ENCODE measurements at places on chromosomes 16 and 17.

GRCh38 chr16:66569131-66569530, 2.9 kb downstream of the CMTM1 start:
- DNase-seq: no peak

DNA sequence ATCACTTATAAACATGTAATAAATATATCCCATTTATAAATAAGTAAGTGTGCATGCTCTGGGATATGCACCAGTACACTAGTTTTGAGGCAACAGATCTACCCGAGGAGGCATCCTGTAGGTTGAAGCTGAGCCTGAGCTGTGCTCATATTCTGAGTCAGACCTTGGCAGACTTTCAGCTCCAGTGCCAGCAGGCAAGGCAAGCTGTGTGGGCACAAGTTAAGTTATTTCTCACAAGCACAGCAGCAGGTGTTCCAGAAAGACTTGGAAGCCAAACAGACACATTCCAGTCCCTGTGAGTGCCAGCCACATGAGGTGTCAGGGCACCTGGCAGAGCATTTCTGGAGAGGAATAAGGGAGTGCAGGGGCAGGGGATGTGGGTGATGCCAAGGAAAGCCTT, 1.3 kb upstream of the CLEC19A start:
- DNase-seq: no peak

- DNase-seq: no peak
Observed at GRCh38 chr16:969508-970385, 1.0 kb downstream of the LMF1 start.

GRCh38 chr17:58493506-58493905, 5.3 kb upstream of the HSF5 start:
- no peak for DNase-seq

- DNase-seq: no peak
Observed at GRCh38 chr17:40864661-40865390, 2.2 kb downstream of the KRT12 start.

- DNase-seq: no peak
Observed at GRCh38 chr17:382644-383533, 30.3 kb upstream of the RPH3AL start.

DNA sequence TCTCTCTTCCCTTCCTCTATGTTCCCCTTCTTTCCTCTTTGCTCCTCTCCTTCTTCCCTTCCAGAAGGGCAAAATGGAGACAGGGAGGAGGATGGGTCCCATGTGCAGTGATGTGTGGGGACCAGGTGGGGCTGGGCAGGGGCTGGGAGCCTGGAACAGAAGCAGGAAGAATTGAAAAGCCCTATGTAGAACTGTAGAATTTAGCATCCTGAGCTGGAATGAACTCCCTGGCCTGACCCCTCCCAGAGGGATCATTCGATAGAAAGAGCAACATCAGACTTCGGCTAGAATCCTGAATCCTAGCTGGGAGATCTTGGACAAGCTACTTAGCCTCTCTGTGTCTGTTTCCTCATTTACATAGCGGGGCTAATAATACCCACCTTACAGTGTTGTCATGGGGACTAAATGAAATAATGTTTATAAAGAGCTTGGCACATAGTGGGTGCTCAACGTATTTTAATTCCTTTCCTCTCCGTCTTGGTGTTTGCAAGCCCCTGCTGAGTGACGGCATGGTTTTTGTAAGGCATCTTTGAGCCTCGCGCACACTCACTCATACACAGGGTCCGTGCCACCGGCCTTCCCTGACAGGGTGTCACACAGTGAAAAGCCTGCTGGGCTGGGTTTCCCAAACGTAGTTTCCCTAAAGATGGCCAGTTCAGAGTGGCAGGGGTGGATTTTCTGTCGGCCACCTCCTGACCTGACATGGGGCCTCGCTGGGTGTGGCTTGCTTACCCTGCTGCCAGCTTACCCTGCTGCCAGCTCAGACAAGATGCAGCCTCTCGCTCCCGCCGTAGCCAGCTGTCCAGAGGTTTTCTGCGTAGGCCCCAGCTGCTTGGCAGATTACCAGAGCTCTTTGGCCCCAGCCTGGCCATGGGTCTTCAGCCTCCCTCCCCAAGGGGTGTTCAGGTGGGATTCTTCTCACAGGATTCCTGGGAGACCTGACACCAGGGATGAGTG, 6.1 kb upstream of the ARHGAP23 start:
- DNase-seq: no peak

GRCh38 chr16:85361441-85362118, 249.3 kb upstream of the CIBAR2 start:
- no peak for DNase-seq

- DNase-seq: peak; percentile 30
Observed at GRCh38 chr16:86671486-86672178, 93.3 kb downstream of the FOXL1 start.

GRCh38 chr16:88799569-88800276, 3.9 kb upstream of the CDT1 start:
- DNase-seq: no peak

GRCh38 chr16:68643227-68643626, 1.9 kb upstream of the CDH3 start:
- DNase-seq: no peak

DNA sequence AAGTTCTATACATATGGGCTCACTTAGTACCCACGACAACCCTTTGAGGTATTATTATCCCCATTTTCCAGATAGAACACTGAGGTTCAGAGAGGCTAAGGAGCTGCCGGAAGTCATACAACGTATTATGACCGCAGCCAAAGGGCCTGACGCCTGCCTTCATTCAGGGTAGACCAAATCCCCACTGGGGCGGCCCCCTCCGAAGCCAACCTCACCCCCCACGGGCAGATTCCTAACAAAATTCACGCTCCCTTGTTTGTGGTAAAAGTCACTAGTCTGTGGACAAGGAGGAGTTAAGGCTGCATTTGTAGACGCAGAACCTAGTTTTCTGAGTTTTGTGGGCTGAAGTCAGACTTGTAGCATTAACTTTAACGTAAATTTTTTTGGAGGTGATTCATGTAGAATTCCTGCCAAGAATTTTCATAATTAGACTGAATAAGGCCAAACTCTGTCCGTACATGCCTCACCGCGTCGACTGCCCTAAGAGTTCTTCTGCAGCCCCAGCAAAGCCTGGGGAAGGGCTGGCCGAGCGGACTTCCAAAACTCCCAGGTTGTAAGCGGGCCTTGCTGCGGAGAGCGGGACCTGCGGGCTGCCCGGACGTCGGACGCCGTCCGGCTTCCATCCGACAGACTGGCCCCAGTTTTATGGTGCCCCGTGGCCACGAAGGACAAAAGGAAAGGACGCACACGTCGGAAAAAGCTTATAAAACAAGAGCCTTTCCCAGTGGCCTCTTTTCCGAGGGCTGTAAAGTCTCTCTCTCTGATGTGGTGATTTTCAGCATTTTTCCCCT, 75.7 kb downstream of the NXN start:
- peak; percentile 94 for DNase-seq

GRCh38 chr16:62067182-62067581, 30.9 kb upstream of the CDH8 start:
- DNase-seq: no peak

DNA sequence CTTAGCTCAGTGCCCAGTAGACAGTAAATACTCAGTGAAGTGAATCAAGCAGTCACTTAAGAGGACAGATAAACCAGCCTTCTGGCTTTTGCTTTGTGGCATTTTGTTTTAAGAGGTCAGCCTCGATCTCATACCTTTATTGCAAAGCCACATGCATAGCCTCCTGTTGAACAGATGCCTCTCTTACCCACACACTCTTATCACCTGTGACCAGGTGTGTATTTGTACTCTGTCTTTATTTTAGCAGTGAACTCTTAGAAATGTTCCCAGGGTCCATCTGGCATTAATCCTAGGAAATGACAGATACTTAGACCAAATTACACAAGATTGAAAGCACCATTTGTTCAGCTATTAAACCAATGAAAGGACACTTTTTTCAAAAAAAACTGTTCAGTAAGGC, 1426.5 kb downstream of the CDH11 start:
- no peak for DNase-seq

GRCh38 chr16:19304750-19305149, 19.2 kb downstream of the CLEC19A start:
- no peak for DNase-seq

DNA sequence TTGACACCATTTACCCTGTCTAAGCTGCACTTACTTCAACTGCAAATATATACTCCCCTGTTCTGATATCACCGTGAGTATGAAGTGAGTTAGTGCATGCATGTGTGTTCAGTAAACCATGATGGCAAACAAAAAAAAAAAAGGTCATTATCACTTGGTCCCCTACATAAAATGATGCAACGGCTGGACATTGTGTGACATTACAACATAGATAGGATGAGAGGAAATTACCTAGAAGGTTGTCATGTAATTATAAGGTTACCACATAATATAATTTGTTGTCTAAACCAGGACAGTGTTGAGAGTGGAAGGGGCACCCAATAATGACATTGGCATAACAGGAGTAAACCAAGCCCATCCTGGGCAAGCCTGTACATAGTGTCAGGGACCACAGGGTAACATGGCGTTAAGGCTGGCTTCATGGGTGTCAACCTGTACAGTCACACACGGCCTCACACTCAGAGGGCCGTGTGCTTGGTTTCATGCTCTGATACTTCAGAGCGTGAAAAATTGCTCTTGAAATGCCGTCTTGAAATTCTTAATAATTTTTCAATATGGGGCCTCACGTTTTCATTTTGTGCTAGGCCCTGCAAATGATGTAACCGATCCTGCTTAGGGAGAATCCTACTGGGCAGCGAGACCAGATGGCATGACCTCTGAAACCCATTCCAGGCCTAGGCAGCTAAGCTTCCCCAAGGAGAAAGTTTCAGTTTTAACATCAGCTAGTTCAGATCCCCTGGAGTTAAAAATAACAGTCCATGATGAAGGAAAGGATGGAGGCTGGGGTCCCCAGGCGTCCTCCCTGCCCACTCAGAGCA, 106.1 kb downstream of the AXIN2 start:
- no peak for DNase-seq

All from GM04503 (cell line).